ENCODE measurements at places on chromosomes 3 and 15.
A peak's percentile ranks its signal among the peaks of the same experiment; 100 is the strongest.

- no peaks in the 10 kb centered on the region for H3K27me3 ChIP-seq
- H3K36me3 ChIP-seq: no peaks in the 10 kb centered on the region
- DNase-seq: no peak
- H3K4me1 ChIP-seq: 0 out of 2 replicates have a peak, but pooled peaks cover 6% of the 10 kb centered on the region
These were observed 14.8 kb upstream of the SH3BP5 start for GRCh38 chr3:15347063-15347736.

- no peaks in the 10 kb centered on the region for H3K36me3 ChIP-seq
- no peak overlapping the region for H3K27ac ChIP-seq
- H3K4me3 ChIP-seq: no peak overlapping the region
- DNase-seq: peak; percentile 28
- no peaks in the 10 kb centered on the region for H3K27me3 ChIP-seq
These were observed 26.6 kb downstream of the NEK11 start for GRCh38 chr3:131053043-131053859.

GRCh38 chr3:183116025-183116614 lies 16.8 kb upstream of the MCCC1 start:
- DNase-seq: peak; percentile 48
- H3K4me1 ChIP-seq: peaks cover 7% of the 10 kb centered on the region
- H3K27me3 ChIP-seq: no peaks in the 10 kb centered on the region
- peak overlapping the region; percentile 67 for H3K4me3 ChIP-seq

DNA sequence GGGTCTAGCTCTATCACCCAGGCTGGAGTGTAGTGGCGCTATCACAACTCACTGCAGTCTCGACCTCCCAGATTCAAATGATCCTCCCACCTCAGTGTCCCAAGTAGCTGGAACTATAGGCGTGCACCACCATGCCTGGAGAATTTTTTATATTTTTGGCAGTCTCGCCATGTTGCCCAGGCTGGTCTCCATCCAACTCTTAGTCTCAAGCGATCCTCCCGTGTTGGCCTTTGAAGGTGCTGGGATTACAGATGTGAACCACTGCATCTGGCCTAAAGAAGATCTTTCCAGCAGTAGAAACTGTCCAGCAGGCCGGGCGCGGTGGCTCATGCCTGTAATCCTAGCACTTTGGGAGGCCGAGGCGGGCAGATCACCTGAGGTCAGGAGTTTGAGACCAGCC lies 55.2 kb upstream of the NR2C2 start:
- H3K27me3 ChIP-seq: peaks cover 62% of the 10 kb centered on the region
- no peak overlapping the region for H3K4me3 ChIP-seq
- H3K4me1 ChIP-seq: no peaks in the 10 kb centered on the region
- DNase-seq: no peak
- no peak overlapping the region for H3K27ac ChIP-seq

DNA sequence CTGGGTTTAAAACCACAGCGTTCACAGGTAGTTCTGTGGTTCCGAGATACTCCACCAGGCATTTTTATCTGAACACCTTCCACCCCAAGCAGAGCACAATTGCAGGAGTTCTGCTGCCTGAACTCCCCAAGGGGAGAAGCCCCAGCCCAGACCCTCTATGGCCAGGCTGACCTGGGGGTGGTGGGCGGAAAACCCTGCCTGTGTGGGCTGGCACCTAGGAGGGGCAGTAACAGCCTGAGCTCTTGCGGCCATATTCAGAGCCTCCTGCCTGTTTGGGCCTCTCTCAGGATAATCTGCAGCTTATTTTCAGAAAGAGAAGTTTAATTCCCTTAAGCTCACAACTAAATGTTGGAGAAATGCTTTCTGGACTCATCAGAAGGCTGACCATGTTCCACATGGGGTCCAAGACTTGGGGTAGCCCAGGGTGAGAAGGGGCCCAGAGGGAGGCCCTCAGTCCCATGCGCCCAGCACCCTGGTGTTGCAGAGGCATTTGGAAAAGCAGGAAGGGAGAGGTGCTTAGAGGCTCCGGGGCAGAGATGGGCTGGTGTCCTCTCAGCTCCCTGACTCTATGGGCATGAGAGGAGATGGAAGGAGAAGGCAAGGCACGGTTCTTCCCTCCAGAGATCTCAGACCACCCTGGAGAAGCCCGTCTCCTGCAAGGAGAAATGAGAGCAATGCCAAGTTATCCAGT lies 195.6 kb upstream of the TPM1 start:
- H3K27ac ChIP-seq: no peak overlapping the region
- H3K4me3 ChIP-seq: no peak overlapping the region
- no peaks in the 10 kb centered on the region for H3K27me3 ChIP-seq
- peaks cover 23% of the 10 kb centered on the region for H3K4me1 ChIP-seq

- no peaks in the 10 kb centered on the region for H3K36me3 ChIP-seq
- no peaks in the 10 kb centered on the region for H3K27me3 ChIP-seq
- H3K4me1 ChIP-seq: no peaks in the 10 kb centered on the region
- DNase-seq: no peak
These were observed 84.0 kb upstream of the ALDH1L1 start for GRCh38 chr3:126264381-126264780.

GRCh38 chr3:41011854-41012253 lies 187.5 kb upstream of the CTNNB1 start:
- no peak overlapping the region for H3K4me3 ChIP-seq
- H3K36me3 ChIP-seq: no peaks in the 10 kb centered on the region
- DNase-seq: no peak

- no peak for DNase-seq
- H3K27ac ChIP-seq: no peak overlapping the region
These were observed 1.1 kb downstream of the PLXND1 start for GRCh38 chr3:129605203-129605921.

DNA sequence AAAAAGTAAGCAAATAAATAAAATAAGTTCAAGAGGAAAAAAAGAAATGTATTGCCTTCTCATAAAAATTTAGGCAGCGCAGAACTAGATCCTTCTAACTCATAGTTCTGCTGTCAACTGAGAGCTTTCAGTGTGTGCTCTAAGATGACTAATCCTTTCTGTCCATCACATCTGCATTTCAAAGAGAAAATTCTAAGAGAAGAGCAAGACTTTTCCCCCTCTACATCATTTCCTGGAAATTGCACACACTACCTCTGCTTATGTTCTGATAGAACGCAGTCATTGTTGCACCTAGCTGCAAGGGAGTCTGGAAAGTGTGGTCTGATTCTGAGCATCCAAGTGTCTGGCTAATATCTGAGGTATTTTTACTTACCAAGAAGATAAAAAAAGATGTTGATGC lies 39.6 kb upstream of the SLCO3A1 start:
- no peak for DNase-seq
- no peaks in the 10 kb centered on the region for H3K4me1 ChIP-seq
- no peak overlapping the region for H3K27ac ChIP-seq
- no peaks in the 10 kb centered on the region for H3K36me3 ChIP-seq
- H3K27me3 ChIP-seq: peaks cover 8% of the 10 kb centered on the region

DNA sequence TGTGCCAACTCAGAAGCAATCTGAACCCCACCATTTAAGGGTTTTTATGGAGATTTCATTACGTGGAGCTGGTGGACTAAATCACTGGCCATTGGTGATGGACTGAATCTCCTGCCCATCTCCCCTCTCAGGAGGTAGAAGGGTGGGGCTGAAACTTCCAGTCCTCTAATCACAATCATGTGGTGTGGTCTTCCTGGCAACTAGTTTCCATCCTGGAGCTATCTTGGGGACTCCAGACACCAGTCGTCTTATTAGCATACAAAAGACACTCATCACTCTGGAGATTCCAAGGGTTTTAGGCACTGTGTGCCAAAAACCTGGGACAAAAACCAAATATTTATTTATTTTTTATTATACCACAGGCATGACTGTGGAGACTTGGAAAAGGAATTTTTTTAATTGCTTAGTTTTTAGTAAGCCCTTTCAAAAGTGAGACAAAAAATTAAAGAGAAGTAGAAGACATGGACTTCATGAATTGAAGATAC lies 203.6 kb downstream of the WNT5A start:
- no peak for DNase-seq
- no peak overlapping the region for H3K4me3 ChIP-seq

DNA sequence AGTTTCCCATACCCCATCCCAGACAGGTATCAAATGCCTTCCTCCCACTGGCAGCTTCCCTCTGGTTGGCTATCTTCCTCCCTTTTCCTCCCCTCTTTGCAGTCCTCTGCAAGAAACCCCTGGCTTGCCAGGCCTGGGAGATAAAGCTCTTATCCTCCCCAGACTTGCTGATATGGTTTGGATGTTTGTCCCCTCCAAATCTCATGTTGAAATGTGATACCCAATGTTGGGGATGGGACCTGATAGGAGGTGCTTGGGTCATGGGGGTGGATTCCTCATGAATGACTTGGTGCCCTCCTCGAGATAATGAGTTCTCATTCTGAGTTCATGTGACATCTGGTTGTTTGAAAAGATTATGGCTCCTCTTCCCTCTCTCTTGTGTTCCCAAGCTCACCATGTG lies 32.2 kb upstream of the SNRK start:
- DNase-seq: no peak
- H3K27ac ChIP-seq: no peak overlapping the region
- H3K4me1 ChIP-seq: no peaks in the 10 kb centered on the region
- H3K4me3 ChIP-seq: no peak overlapping the region
- H3K36me3 ChIP-seq: no peaks in the 10 kb centered on the region

DNA sequence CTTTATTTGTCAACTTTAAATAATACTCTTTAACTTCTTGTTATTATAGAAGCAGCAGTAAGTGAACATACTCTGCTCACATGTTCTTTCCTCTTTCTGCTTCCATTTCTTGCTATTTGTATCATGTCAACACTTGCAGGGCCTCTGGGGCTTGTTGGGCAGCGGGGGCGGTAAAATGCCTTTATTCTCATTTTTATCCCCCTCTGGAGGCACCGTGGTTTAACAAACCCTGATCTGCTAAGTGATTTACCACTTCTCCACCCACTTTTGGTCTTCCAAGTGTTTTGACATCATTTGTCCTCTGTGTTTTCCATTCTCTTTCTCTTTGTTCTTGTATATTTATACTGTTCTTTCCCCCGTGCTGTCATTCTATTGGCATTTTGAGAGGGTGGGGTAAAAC lies 33.9 kb downstream of the SCN10A start:
- peaks cover 17% of the 10 kb centered on the region for H3K27me3 ChIP-seq
- H3K36me3 ChIP-seq: no peaks in the 10 kb centered on the region
- H3K4me1 ChIP-seq: no peaks in the 10 kb centered on the region
- peak; percentile 17 for DNase-seq

DNA sequence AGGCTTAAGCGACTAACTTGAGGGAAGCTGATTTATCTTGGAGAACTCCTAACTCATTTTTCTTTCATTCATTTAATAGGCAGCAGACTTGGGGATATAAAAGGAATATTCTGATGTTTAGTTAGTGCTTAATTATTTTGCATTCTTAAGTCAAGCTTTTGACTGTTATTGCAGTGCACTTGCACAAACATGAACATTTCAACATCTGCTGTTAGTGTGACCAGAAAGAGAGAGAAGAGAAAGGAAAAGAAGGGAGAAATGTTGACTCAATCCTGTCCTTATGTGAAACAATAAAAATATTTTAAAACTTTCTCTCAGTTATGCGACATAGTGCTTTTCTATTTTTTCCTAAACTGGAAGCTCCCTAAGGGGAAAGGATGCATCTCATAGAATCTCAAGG lies 507.8 kb downstream of the LPP start:
- H3K4me1 ChIP-seq: no peaks in the 10 kb centered on the region
- H3K27ac ChIP-seq: no peak overlapping the region
- H3K4me3 ChIP-seq: no peak overlapping the region
- no peaks in the 10 kb centered on the region for H3K36me3 ChIP-seq

DNA sequence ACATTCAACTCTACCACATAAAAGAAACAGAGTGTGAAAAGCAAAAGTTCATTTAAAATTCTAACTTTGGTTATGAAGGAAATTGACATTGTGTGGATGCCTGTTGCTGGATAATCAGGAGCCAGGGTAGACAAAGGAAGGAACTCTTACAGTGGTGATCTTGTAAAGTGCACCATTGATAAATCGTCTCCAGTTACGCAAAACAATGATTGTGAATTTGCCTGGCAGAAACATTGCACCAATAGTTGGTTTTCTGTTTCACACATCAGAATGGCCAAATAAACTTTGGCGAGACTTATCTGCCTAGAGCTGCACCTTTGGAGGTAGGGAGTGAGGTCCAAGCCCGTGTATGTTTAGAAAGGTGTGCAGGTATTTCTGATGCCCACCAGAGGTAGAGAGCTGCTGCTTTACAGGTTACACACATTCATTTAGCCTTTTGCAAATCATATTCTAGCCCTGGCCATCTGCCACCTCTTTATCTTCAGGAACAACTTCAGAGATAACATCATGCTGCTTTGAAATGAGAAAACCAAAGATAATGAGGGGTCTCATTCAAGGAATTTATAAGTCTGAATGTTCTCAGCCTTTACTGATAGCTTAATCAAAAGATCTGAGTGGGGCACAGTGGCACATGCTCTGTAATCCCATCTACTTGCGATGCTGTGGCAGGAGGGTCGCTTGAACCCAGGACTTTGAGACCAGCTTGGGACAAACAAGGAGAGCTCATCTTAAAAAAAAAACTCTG lies 47.4 kb upstream of the P3H2 start:
- H3K27me3 ChIP-seq: no peaks in the 10 kb centered on the region
- H3K4me3 ChIP-seq: no peak overlapping the region
- no peaks in the 10 kb centered on the region for H3K4me1 ChIP-seq
- DNase-seq: no peak
- H3K27ac ChIP-seq: no peak overlapping the region
- H3K36me3 ChIP-seq: no peaks in the 10 kb centered on the region

GRCh38 chr15:57444877-57445513 lies 68.7 kb downstream of the CGNL1 start:
- H3K36me3 ChIP-seq: no peaks in the 10 kb centered on the region
- H3K4me3 ChIP-seq: no peak overlapping the region
- H3K27me3 ChIP-seq: no peaks in the 10 kb centered on the region
- peak; percentile 13 for DNase-seq
- H3K27ac ChIP-seq: no peak overlapping the region
- no peaks in the 10 kb centered on the region for H3K4me1 ChIP-seq

DNA sequence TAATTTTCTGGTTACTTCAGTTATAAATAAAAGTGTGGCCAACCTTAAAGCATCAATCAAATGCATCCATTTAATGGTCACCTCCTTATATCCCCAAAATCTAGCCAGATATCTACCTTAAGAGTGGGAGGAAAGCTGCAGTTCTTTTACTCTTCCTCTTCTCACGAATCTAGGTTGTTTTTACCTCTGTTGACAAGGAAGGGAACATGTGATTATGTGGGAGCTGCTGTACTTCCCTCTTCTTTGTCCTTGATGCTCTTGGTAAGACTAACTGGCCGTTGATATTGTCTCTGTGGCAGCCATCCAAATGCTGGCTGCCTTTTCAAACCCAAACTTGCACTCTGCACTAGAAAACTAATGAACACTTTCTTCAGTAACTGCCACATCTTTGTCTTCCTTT lies 275.3 kb upstream of the CADM2 start:
- H3K4me3 ChIP-seq: no peak overlapping the region
- no peaks in the 10 kb centered on the region for H3K27me3 ChIP-seq
- H3K4me1 ChIP-seq: no peaks in the 10 kb centered on the region

DNA sequence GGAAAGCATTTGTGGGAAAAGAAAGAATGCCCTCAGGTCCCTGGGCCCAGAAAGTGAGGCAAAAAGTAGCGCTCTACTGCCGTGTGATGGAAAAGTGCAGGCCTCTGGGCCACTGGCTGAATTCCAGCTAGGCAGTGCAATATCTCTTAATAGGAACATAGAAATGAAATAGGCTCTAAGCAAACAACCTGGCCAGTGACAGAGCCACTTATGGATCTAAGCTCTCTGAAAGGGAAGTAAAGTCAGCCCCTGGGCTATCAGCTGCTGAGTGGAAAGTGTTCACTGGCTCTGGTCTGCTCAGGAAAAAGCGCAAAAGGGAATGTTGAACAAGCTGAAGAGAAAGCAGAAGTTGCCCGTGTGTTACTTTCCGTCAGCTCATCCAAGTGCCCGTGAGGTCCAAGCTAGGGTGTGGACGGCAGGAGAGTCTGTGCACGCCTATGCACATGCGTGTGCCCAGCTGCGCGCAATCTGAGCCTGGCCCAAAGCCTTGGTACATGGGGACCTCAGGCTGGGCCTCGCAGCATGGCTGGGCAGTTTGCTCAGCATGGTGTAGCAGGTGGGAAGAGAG lies 74.0 kb upstream of the RAD18 start:
- H3K36me3 ChIP-seq: no peaks in the 10 kb centered on the region
- H3K27me3 ChIP-seq: no peaks in the 10 kb centered on the region
